Tibial artery (tissue), 4 donors: ENCODE measurements at places on chromosomes 1 and 21.

- no peak for DNase-seq
These were observed 178.4 kb downstream of the SIPA1L2 start for GRCh38 chr1:232451506-232451905.

GRCh38 chr1:89755591-89755990 is 65.2 kb upstream of the LRRC8D start:
- DNase-seq, result no peak

GRCh38 chr1:3690282-3691065 is 38.2 kb downstream of the TP73 start:
- DNase-seq, result no peak

DNA sequence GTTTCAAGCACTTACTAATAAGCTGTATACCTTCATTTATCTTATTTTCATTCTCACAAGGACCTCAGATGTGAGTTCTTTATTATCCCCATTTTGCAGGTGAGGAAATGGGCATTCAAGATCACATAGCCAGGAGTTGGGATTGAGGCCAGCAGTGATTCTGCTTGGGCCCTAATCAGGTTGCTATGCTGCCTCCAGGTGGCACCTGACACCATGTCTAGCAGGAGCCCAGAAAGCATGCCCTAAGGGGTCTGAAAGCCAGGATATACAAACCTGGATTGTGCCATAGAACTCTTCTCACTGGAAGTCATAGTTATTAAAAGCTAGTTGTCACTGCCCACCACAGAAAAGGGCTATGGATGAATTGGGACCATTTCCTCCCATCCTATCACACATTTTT is 61.1 kb downstream of the FYB2 start:
- DNase-seq, result no peak

- DNase-seq, result no peak
These were observed 16.0 kb downstream of the ENO1 start for GRCh38 chr1:8862528-8862927.

DNA sequence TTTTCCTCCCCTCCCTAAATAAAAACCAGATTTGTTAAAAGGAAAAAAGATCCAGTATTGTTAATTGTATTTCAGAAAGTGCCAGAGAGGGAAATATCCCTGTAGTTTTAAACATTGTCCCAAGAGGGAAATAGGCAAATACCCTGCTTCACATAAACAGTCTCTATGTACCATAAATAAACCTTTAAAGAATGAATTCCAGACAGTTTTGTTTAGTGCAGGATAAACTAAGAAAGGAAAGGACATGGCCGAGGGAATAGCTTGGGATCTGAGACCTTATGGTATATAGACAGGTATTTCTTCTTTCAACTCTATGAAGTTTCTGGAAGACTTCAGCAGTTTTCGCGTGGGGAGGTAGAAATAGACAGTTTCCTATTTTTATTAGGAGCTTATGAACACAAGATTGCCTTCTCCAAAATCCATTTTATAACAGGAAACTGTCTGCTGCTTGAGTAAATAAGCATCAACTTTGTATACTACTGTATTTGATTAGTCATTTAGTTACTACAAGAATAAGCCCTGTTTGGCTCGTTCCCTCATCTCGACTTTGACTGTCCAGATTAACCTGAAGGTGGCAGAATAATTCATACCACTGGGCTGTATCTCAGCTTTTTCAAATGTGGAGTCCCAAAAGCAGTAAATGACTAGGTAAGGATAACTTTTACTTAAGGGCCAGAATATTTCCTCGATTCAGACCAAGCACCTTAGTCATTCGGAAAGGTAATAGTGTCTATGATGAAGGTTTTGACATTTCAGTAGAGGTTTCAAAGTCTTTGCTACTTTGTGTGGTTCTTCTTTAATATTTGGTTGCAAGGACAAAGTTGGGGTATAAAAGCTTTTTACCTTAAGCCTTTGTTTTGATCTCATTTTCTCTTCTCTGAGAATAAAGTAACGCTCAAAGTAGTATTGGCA is 177.5 kb downstream of the VPS13D start:
- no peak for DNase-seq
